SK-N-SH treated with all-trans-retinoic acid at 6 μM for 48 hours (cell line): ENCODE measurements at places on chromosomes 12 and 14.

DNA sequence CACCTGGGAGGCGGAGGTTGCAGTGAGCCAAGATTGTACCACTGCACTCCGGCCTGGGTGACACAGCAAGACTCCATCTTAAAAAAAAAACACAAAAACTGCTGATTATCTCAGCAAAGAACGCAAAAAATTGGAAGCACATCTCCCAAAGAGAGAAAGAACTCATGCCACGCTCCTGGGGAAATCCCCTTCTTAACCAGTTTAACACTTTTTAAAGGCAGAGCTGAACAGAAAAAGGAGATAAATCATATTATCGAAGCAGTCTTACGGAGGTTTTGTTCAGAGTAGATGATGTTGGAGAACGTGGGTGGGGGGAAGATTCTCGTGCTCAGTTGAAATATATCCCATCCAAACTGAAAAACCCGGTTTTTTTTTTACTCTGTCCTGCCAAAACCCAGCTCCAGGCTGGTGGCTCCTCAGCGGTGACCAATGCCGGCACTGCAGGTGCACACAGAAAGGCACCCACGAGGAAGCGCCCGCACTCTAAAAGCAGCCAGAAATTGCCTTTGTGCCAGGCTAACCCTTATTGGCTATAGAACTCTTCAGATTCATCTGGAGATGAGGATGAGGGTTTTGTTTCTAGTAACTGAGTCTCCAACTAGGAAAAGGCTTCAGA lies 100.2 kb upstream of the PARP11 start:
- no peak for ATAC-seq

DNA sequence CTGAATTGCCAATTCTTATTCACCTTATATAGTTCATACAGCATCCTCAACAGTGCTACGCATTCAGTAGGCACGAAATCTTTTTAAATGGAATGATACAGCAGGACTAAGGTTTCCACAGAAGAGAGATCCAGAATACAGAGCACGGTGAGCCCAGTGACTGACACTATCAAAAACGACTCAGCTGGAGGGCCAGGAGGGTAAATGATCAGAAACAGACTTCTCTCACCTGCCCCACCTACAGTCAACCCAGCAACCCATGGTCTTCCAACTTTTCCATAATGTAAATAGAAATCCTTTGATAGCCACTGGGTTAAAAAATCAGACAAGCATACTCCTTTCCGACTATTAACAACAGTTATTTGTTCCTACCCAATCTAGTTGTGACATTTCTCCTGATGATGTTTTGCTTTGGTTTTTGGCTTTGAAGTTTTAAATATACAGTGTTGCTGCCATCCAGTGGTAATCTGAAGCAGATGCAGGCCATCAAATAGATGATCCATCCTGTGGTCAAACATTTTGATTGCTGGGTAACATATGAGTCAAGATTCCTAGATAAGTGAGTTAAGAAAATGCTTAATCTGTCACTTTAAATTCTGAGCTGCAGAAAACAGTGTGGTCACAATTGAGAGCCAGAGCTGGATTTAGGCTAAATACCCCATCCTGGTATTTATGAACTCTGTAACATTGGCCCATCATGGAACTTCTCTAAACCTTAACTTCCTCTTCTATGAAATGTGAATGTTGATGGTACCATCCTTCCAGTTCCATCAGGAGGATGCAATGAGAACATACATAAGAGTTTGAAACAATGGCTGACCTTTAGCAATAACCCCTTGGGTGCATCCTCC lies 42.0 kb downstream of the GPHB5 start:
- ATAC-seq: peak; percentile 75

- ATAC-seq: no peak
These were observed 16.8 kb downstream of the FLVCR2 start for GRCh38 chr14:75595226-75595625.

DNA sequence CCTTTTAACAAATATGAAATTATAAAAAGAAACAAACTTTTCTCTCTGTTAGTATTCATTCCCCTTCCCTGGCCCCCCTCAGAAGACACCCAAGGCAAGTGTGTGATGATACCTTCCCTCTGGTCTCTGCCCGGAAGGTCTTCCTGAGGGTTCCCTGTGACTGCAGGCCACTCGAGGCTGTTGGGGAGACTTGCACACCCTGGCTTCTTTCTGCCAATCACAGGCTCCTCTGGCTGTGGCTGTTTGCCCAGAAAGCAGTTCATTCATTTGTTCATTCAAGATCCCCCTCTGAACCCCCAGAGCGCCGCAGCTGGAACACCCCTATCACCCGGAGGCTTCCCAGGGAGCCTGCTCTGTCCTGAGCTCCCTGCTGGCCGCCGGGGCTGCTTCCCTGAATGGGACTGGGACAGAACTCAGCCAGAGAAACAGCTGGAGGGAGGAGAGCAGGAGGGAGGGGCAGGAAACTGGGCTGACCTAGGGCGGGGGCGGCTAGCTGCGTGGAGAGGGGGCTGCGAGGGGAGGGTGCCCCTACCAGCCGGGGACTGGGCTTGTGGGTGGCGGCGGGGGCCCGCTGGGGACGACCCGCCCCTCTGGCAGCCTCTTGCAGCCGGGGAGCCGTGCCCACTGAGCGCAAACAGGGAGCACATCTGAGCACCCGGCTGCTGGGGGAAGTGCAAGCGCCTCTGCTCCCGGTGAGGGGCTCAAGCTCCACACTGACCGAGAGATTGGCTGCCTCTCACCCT lies at the start of gene CMKLR1:
TSS of gene CMKLR1 (minus strand) at position 397 of the 743 bp plus-strand sequence. CDS start 45,720 bp downstream, outside the sequence.
- peak; percentile 18; the same call in 1 of the 3 replicates for ATAC-seq

GRCh38 chr12:68932128-68932960 lies 627 bp downstream of the CPM start:
- peak; percentile 69 for ATAC-seq

- no peak for ATAC-seq
These were observed 328.1 kb downstream of the ALG10 start for GRCh38 chr12:34350092-34351041.

DNA sequence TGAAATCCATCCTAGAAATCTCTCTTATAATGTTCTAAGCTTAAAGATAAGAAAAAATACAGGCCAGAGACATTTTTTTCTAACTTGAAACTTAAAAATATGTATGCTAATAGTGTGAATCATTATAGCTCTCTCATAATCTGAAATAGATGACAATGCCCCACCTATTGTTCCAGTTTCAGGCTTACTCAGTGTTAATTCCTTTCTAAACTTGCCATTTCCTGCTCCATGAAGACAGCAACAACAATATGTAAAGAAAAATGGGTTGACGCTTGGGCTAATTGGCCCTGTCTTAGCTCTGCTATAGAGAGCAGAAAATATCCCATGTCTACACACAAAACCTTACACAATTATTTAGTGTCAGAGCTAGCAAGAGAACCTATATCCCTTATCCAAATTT lies 37.1 kb downstream of the LMO3 start:
- no peak for ATAC-seq

GRCh38 chr14:22122227-22122818 lies 448.7 kb upstream of the OR4E1 start:
- no peak for ATAC-seq

GRCh38 chr12:115444346-115444745 lies 760.4 kb upstream of the TBX3 start:
- ATAC-seq: no peak

GRCh38 chr14:56896922-56897321 lies 86.6 kb upstream of the OTX2 start:
- no peak for ATAC-seq

GRCh38 chr12:47876440-47876960 lies 28.3 kb downstream of the VDR start:
- ATAC-seq: no peak

DNA sequence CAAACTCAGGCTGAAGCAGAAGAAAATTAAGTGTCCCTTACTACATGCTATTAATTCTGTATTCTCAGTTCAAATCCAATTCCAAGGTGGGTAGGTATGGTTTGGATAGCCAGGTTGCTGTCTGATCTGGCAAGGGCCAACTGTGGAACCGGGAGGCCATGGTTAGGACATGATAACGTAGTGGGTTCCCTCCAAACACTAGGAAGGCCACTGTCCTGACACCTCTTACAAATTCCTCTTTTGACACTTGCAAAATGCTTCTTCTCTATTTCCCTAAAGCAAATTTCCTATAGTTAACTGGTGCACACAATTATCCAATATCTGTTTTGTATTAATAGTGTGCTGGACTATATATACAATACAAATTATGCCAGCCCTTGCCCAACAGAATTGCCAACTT lies 70.8 kb downstream of the RNF34 start:
- ATAC-seq: no peak

- ATAC-seq: no peak
These were observed 574.8 kb downstream of the FLRT2 start for GRCh38 chr14:86104691-86105265.

DNA sequence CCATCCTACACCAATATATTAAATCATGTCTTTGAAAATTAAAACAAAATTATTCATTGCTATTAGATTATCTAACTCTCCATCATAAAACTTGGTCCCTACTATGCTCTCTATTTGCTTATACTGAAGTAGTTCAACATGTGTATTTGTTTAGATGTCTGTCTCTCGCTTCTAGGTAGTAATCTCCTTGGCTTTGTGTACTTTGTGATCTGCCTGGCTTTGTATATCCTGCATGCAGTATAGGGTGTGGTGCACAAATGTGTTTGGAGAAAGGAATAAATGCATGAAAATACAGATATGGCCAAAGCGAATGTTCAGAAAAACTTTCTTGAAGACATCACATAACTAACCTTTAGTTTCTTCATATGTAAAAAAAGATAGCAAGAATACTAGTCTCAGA lies 246.6 kb upstream of the LRFN5 start:
- no peak for ATAC-seq

DNA sequence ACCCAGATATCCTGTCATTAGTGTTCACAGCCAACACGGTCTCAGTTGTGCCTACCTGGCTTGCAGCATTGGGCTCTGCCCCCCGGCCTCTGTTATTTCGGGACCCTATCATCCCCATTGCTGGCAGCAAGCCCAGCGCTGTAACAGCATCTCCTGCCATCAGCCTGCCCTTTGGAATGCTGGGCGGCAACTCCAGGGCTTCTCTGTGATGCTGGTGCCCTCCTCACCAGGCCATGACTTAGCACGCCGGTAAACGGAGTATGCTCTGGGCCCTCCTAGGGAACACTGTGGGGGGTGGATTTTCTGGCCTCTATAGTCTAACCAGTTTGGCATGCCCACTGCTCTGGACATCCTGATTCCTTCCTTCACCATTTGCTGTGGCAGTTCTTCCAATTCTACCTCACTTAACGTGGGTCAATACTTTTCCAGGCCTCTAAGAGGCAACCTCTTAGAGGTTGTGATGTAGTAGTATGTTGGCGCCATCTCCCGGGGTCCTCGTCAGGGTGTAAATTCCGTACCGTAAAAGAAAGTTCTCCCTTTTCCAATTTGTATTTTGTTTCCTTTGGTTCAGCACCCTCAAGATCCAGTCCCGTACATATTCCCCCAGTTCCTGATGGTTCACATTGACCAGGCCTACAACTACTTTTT lies 80.0 kb downstream of the SINHCAF start:
- no peak for ATAC-seq

DNA sequence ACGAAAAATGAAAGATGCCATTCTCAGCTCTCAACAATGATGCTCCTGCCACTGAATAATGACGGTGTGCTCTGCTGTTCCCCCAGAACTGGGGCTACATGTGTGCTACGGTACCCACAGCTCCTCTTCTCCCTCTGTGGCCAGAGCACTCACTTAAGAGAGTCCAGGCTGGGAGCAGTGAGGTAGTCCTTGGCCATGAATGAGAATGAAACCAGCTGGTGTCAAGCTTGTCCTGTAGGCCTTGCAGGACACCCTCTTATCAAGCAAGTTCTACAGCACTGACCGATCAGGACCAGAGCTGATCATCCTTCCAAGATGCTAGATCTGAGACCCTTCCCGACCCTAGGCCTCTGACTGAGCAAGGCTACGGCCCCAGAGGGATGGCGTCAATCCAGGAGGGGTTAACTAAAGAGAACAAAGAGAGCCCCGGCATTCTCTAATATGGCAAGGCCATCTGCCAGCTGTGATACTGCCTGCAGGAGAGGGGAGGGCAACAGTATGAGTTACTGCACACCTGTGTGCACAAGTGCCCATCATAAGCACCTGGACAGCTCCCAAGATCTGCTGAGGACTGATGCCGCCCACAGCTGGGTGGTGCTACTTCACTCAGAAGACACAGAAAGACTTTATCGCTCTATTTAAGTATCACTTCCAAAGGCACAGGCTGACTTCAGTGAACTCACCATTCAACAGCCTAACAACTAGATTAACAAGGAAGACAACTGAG lies 30.5 kb downstream of the APPL2 start:
- peak; percentile 11 for ATAC-seq

- ATAC-seq: no peak
These were observed 66.9 kb downstream of the KNTC1 start for GRCh38 chr12:122593910-122594309.

DNA sequence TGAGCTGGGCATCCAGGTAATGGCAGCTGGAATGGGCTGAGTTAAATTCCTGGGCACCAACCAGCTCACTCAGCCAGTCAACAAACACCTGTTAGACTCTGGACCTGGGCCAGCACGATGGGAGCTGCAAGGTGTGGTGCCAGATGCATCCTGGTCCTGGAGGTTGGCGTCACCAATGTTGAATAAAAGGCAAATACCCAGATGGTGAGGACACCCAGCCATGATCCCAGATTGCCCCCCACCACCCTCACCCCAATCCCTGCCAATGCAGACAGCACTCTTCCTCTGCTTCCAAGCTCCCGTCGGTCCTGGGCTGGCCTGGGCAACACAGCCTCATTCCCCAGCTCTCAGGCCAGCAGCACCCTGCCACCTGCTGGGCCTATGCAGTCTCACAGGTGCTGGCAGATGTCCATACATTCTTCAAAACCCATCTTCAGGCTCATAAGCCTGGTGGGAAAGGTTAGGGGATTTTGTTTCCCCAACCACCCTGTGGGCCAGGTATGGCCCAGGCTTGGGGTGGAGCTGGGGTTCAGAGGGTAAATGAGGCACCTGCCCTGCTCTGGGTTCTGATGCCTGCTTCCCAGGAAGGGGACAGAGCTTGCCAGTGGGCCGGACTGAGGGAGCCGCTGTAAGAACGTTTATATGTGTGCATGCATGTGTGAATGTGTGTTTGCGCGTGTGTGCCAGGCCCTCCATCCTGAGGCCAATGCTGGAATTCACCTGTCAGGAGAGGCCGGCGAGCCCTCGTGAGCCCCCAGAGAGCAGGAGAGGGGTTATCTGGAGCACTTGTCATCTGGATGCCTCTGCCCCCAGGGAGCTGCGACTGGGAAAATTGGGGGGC lies 58.0 kb downstream of the LGMN start:
- peak; percentile 51 for ATAC-seq
